ENCODE measurements at places on chromosomes 4 and X.
A peak's percentile ranks its signal among the peaks of the same experiment; 100 is the strongest.

GRCh38 chrX:120562569-120562926, 1.8 kb upstream of the CUL4B start:
- no peak for DNase-seq

DNA sequence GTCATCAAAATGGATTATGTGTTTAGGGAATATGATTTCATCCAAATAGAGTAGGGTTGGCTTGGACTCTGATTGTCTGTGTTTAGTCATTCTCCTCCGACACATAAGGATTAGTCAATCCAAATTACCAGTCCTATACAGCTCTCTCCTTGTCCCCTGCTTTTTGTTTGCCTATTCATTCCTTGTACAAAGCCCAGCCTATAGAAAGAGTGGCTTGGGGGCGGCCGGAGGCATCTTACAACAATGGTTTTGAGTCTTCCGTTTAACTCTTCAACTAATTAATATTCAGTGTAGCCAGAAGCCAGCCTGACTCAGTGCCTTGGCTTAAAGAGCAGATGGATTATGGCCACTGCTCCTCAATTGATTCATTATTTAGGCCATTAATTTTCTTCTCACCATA, 796.6 kb upstream of the POU3F4 start:
- DNase-seq = no peak

DNA sequence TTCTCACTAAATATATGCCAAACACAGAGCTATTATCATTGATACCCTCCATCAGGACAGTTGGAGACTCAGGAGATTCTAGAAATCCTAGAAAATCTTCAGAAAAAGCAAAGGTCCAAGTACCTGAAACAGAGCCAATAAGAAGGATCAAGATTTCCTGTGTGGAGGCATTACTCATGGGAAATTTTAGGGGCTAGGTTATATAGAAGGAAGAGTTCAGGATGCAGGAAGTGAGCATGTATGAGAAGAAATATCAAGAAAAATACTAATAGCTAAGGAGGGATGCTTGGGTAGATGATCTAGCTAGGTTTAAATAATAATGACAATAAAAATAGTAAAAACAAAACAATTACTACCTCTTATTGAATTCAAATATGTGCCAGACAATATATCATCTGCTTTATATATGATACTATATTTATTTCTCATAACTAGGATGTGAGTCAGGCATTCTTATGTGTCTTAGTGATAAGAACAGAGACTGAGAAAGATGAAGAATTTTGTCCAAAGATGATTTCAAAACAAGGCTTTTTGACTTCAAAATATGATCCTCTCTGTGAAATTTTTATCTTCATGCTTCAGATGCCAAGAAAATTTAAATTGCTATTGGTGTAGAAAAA, 66.4 kb upstream of the HHIP start:
- no peak for DNase-seq

GRCh38 chrX:118756101-118756500, 28.7 kb downstream of the IL13RA1 start:
- no peak for DNase-seq

GRCh38 chr4:153472122-153473037, 6.2 kb downstream of the TMEM131L start:
- DNase-seq = no peak

- DNase-seq = no peak
Measured at GRCh38 chrX:113741744-113742143, 842.1 kb upstream of the HTR2C start.

- DNase-seq = no peak
Measured at GRCh38 chr4:123249821-123250220, 146.8 kb upstream of the SPRY1 start.

GRCh38 chr4:48180234-48180633, 46.2 kb upstream of the TXK start:
- no peak for DNase-seq

- DNase-seq = no peak
Measured at GRCh38 chr4:119106036-119107000, 29.3 kb upstream of the MYOZ2 start.

GRCh38 chr4:120007896-120008436, 58.7 kb downstream of the MAD2L1 start:
- DNase-seq = no peak

- no peak for DNase-seq
Measured at GRCh38 chr4:14919785-14920184, 82.5 kb upstream of the CPEB2 start.

DNA sequence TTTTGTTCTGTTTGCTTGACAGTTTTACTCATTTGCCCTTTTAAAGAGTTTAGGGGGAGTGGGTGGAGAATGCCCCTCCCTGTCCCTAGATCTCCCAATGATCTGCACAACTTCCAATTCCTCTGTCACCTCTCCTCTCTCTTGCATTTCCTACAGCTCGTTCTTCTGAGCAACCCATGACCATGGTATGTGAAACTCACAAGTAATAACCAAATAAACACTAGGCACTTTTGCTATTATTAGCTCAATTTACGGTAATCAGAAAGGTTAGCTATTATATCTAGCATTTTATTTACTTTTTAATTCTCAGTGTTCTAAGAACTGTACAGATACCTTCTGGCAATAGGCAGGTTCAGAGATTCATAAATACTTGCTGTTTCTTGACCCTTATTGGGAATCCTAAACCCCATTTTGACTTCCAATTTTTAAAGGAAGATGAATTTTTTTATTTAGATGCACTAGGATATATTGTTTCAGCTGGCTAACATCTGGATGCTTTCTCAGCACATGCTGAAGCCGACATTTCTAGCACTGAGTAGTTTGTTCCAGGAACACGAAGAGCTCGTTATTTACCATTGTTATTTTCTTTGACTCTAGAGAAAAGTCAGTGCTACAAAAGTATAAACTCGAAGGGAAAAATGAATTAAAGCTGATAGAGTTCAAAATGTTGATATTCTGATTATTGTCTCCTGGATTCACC, 194.7 kb upstream of the TLL1 start:
- no peak for DNase-seq

DNA sequence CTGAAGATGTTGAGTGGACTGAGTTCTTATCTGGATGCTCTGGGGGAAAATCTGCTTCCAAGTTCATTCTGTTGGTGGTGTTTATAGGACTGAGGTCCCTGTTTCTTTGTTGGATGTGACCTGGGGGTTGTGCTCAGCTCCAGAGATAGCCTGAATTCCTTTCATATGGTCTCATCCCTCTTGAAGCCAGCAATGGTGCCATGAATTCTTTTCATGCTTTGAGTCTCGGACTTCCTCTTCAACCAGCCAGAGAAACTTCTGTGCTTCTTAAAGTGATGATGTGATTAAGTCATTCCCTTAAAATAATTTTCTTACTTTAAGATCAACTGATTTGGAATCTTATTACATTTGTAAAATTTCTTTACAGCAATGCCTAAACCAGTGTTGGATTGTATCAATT, 233.8 kb upstream of the UGT8 start:
- no peak for DNase-seq

DNA sequence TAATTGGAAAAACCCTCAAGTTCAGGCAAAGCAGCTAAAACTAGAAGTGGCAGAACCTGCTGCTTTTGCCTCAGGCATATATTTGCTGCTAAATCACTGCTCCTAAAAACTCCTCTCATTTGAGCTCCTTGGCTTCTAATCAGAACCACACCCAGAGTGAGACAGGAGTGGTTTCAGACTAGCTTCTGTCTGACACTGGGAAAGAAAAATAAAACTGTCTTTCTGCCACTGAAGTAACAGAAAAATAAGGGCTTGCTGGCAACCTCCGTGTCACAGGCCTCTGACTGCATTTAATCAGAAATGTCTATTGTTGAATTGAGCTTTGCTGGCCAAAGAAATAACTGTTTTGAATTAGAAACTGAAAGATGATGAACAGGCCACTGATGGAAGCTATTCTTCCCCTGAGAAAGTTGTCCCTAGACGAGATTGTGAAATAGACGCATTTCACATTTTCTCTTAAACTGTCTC, 52.1 kb upstream of the RAP2C start:
- no peak for DNase-seq

GRCh38 chr4:5658974-5659373, 49.4 kb downstream of the EVC2 start:
- no peak for DNase-seq

DNA sequence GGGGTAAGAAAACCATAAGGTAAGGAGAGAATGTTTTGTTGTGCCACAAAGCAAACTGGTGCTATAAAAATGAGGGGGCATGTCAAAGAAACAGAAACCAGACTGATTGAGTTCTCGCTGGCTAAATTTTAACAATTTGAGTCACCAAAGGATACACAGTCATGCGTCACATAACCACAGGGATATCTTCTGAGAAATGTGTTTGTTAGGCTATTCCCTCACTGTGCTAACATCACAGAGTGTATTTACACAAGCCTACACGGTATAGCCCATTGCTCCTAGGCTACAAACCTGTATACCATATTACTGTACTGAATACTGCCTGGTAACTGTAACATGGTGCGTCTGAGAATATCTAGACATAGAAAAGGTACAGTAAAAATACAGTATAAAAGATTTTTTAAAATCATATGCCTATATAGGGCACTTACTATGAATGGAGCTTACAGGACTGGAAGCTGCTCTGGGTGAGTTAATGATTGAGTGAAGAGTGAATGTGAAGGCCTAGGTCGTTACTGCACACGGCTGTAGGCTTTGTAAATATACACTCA, 50.1 kb downstream of the FBXW7 start:
- peak; percentile 70 for DNase-seq

- no peak for DNase-seq
Measured at GRCh38 chrX:119469313-119469635, 1.0 kb downstream of the SLC25A5 start.

- DNase-seq = no peak
Measured at GRCh38 chr4:2852481-2852921, 8.9 kb downstream of the ADD1 start.

GRCh38 chr4:159673221-159673620, 570.3 kb downstream of the RAPGEF2 start:
- DNase-seq = no peak

DNA sequence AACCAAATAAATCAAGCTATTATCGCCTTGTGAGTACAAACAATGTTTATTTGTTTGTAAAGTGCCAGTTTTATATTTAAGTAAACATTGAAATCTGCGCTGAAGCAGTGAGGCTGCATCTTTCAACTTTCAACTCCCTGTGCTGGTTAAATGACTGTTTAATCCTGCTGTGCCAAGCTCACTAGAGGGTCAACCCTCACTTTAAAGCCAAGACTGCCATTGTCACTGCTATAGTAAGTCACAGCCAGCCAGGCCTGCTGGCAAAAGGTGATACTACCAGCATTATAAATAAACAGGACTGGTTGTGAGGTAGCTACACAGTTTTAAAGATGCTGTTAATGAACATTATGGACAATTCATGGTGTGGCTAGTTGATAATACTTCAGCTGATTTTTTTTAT, 34.6 kb downstream of the EFHC2 start:
- no peak for DNase-seq

DNA sequence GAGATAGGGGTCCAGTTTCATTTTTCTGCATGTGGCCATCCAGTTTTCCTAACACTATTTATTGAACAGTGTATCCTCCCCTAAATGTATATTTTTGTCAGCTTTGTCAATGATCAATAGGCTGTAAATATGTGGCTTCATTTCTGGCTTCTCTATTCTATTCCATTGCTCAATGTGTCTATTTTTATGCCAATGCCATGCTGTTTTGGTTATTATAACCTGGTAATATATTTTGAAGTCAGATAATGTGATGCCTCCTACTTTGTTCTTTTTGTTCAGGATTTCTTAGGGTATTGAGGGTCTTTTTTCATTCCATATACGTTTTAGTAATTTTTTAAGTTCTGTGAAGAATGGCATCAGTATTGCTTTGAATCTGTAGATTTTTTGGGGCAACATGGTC, 8.7 kb upstream of the CXCL3 start:
- no peak for DNase-seq

DNA sequence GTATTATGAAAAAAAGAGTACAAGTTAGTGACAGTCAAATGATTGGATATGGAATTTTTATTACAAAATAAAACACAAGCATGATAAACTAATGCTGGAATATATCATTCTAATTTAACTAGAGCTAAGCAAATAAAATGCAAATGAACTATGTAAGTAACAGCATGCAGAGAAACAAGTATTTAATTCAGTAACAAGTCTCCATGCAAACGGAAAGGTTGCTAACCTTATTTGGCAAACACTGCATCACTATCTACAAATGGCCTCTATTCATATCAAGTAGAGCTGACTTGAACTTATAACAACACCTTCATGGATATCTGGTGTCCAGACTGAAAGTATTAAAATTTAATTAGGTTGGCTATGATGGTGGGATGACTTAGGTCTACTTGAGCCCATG, 15.4 kb downstream of the PPM1K start:
- DNase-seq = no peak

DNA sequence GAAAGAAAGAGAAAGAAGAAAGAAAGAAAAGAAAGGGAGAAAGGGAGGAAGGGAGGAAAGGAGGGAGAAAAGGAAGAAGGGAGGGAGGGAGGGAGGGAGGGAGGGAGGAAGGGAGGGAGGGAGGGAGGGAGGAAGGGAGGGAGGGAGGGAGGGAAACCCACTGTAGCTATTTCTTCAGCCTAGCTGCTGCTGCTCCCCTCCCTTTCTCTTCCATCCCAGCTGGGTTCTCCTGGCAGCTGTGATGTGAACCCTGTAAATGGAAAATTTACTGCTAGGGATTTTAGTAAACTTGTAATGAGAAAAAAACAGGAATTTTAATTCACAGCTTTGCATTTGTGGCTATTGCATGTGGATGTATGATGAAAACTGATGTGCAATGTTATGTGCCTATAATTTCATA, 8.0 kb downstream of the NR0B1 start:
- no peak for DNase-seq

All from CD4-positive, alpha-beta T cell (primary cell).